ENCODE measurements at places on chromosomes 2 and 18.

DNA sequence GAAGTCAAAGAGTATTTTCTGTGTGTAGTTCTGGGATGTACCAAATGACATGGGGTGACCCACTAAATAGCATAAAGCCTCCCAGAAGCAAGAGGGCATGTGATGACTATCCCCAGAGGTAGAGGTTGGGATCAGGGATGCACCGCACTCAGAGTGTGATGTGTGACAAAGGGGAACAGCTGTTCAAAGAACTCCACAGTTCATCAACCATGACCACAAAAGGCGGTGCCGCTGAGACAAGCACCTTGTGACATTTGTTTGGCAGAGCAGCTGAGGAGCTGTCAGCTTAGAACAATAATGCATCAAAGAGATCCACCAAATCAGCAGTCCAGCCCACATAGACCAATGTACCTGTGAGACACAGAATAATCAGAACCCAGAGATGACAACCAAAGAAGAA lies 81.3 kb downstream of the VWC2L start:
- DNase-seq, result no peak

DNA sequence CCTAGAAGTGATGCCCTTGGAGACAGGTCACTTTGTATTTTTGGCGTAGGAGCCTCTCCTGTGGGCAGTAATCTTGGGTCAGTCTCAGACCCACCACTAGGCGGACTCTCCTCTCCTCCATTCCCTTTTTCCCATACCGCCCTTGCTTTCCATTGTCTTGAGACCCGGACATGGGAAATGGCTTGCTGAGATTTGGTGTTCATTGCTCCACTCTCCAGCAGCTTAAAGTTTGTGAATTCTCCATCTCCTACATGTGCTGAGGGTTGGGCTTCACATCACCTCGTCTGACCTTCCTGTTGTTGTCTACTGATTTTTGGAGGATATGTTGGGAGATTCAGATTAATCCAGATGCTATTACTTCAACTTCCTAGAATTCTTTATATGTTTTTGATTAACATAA lies 159.2 kb upstream of the RAB12 start:
- DNase-seq, result no peak

DNA sequence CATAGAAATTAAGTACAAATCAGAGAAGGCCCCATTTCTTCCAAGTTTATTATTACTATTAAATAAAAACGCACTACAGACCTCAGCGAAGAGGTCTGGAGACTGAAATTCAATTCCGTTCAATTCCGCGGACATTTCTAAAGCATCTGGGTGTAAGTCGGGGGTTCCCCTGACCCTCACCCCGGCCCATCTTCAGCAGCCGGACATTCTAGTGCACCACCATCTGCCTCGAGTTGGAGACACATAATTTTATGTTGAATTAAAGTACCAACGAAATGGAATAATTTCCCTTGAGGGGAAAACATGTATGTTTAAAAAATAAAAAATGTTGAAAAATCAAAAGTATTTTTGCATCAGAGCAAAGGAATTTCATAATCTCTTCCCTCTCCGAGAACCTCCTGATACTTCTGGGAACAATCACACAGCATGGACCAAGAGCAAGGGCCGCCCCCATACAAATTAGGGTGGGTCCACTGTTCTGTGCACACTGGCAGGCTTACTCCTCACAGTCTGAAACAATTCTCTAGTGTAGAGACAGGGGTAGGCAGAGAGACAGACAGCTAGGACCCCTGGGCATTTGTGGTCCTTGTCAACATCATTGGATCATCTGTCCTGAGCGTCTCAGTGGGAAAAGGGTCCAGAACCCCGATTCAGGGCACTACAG lies 29.3 kb downstream of the MBP start:
- no peak for DNase-seq

DNA sequence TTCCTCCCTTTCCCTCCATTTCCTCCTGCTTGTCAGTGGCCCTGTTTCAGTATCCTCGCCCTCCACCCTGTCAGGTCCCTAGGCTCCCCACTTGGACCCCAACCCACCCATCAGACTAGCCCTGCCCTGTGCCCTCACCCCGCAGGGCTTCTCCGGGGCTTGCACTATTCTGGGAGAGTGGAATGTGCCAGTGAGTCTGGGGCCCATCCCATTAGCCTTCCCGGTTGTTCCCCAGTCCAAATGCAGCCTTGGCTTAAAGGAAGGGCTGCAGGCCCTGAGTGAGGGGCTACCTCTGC lies 45.5 kb downstream of the MYO7B start:
- no peak for DNase-seq
